ENCODE measurements at places on chromosomes 12 and 14.

GRCh38 chr12:88501972-88502938, 78.0 kb downstream of the KITLG start:
- no peaks in the 10 kb centered on the region for H3K36me3 ChIP-seq
- H3K27ac ChIP-seq: no peak overlapping the region
- H3K4me3 ChIP-seq: no peak overlapping the region
- H3K27me3 ChIP-seq: no peaks in the 10 kb centered on the region
- no peak for DNase-seq
- no peaks in the 10 kb centered on the region for H3K4me1 ChIP-seq

DNA sequence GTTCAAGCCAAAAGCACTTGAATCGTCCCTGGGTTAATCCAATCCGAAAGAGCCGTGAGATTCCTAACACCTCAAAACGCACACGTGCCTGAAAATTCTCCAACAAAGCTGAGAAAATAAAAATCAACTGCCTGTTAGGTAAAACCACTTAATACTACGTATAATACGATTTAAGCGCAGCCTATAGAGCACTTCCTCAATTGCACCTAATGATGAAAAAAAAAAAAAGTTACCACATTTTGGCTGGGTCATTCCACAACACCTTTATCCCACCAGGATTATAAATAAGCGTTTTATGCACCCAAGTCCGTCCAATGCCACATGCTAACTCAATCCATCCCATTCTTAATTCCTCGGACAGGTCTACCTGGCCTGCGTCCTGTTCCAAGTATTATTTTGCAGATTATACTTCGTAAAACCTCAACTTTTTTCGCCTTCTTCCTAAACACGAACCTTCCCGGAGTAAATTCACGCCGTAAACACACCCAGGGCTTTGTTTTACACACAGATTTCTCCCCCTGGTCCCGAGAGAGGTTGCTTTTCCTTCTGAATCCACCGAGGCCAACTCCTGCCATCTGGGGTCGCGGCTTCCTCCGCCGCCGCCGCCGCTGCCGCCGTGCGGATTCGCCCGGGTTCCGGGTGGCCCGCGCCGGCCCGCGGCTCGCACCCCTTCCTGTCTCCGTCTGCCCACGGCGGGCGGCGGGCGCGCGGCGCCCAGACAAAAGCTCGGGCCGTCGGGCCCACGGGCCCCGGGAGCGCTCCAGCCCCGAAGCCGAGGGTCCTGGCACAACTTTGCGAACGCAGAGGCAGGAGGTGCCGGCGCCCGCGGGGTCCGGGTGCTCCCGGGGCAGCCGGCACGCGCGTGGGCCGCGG, 66.2 kb downstream of the RNF34 start:
- H3K36me3 ChIP-seq: peaks cover 8% of the 10 kb centered on the region
- peaks cover under 1% of the 10 kb centered on the region for H3K4me1 ChIP-seq
- peak overlapping the region; percentile 89 for H3K4me3 ChIP-seq
- H3K27ac ChIP-seq: no peak overlapping the region

GRCh38 chr12:108457734-108458361, 57.2 kb upstream of the FICD start:
- H3K4me1 ChIP-seq: peaks cover 9% of the 10 kb centered on the region
- no peak overlapping the region for H3K4me3 ChIP-seq
- H3K27me3 ChIP-seq: no peaks in the 10 kb centered on the region

DNA sequence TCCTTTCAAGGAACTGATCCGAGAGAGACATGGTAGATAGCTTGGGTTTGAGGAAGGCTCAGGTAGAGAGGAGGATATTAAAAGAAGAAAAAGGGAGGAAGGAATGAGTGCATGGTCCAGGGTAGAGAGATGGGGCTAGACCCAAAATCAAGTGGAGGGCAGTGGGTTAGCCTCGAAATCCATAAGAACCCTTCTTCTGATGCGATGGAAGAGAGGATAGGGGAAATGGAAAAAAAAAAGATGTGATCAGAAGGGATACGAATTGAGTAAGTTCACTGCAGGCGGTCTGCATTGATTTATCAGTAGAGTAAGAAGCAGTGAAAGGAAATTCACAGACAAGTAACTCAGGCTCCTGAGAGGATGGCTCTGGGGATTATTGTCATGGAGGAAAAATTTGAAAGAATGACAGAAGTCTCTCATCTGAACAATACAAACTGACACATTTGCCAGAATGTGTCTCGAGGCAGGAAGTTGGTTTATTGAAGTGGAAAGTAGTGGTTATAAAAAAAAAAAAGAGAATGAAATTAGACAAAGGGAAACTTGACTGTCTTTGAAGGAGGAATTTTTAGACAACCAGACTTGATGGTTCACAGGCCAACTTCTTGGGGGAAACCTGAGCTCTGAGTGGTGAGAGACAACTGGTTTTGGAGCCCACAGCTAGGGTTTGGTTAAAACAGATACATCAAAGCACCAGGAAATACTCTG, 10.2 kb downstream of the PPFIBP1 start:
- no peak overlapping the region for H3K4me3 ChIP-seq
- H3K27me3 ChIP-seq: no peaks in the 10 kb centered on the region
- H3K27ac ChIP-seq: no peak overlapping the region
- DNase-seq: peak; percentile 31

- no peaks in the 10 kb centered on the region for H3K4me1 ChIP-seq
- H3K36me3 ChIP-seq: no peaks in the 10 kb centered on the region
- no peak overlapping the region for H3K4me3 ChIP-seq
- no peak for DNase-seq
Observed at GRCh38 chr12:130917607-130918006, 36.1 kb upstream of the ADGRD1 start.

Measured in endodermal cell (in vitro differentiated cells).